Inflammatory macrophage treated with lipopolysaccharide for 4 hours (primary cell): ENCODE measurements at places on chromosomes 16 and 17.

GRCh38 chr17:69485251-69485661, 70.8 kb downstream of the MAP2K6 start:
- DNase-seq = peak; percentile 72

DNA sequence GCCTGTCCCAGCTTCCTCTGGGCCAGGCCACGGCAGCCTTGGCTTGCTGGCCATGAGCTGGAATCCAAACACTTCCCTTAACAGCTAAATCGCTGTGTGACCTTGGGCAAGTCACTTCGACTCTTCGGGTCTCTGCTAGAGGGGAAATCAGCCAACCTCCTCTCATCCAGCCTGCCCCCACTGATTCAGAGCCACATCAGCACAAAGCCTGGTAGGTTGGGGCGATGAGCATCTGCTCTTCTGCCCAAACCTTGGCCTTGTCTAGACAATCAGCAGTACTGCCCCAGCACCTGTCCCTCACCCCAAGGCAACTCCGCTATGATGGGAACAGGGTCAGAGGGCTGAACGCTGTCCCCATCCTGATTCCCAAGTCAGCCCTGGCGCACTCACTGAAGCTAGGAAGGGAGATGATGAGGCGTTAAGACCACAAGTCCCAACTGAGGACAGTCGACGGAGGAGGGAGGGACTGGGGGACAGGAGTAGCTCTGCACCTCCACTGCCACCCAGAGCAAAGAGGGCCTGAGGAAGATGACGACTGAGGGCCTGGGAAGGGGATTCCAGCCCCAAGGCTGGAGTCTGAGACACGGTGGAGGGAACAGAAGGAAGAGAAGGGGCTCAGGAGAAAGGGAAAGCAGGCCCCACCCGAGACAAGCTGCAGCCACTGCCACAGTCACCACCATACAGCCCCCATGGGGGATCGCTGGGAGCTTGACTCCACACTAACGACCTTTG, 1.3 kb downstream of the CLUH start:
- peak; percentile 7 for DNase-seq

- DNase-seq = peak; percentile 96
These were observed 271.4 kb downstream of the MAF start for GRCh38 chr16:79329166-79329521.

GRCh38 chr16:87757841-87758426, 7.9 kb downstream of the KLHDC4 start:
- DNase-seq = no peak

DNA sequence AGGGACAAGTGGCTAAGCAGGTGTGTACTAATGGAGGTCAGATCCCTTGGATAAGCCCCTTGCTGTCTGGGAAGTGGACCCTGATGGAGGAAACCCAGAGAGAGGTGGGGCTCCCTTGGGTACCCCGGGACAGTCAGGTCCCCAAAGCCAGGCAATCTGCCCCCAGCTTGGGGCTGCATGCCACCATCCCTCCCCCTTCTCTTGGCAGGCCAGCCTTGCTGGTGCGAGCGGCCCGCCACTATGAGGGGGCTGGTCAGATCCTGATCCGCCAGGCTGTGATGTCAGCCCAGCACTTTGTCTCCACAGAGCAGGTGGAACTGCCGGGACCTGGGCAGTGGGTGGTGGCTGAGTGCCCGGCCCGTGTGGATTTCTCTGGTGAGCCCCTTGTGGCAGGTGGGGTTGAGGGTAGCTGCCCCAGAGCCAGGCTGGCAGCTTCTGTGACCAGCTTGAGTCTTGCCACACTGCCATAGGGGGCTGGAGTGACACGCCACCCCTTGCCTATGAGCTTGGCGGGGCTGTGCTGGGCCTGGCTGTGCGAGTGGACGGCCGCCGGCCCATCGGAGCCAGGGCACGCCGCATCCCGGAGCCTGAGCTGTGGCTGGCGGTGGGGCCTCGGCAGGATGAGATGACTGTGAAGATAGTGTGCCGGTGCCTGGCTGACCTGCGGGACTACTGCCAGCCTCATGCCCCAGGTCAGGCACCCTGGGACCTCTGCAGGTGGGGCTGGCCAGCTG, 20.1 kb downstream of the FCSK start:
- no peak for DNase-seq

GRCh38 chr16:85302018-85302847, 190.0 kb upstream of the CIBAR2 start:
- no peak for DNase-seq

DNA sequence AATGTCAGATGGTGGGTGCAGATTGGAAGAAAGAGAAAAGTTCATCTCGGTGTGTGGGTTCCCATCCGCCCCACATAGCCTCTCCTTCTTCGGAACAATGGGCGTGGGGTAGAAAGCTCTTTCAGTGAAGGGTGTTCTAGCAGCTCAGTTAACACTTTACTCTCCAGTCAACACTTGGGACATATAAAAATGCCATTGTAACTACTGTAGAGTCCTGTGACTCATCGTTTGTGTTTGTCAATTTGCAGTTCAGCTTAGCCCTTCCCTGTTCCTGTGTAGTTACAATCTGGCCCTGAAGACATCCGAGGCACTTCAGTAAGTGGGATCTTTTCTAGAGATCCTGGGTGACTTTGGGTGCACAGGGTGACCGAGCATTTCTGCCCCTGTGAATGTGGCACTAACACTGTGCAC, 11.5 kb upstream of the CLEC18C start:
- no peak for DNase-seq

GRCh38 chr16:58225965-58226602, 28.2 kb upstream of the CSNK2A2 start:
- no peak for DNase-seq

GRCh38 chr17:48391444-48391843, 38.6 kb downstream of the SKAP1 start:
- no peak for DNase-seq

- no peak for DNase-seq
These were observed 20.1 kb upstream of the APRT start for GRCh38 chr16:88831838-88832237.

DNA sequence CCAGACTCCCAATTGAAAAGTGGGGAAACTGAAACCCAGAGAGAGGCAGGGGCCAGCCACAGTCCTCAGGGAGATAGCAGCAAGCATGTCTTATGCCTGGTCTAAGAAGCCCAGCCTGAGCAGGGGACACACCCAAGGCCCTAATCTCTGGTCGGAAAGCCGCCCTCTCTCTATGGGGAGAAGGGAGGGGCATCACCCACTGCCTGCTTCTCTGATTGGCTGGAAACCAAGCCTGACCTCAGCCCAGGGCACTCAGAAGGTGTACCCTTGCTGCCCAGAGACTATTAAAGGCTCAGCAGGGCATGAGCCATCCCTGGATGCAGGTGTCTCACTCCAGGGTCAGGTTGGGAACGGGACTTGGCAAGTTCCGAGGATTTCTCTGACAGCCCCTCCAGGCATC, 5.7 kb upstream of the KRT13 start:
- DNase-seq = no peak

DNA sequence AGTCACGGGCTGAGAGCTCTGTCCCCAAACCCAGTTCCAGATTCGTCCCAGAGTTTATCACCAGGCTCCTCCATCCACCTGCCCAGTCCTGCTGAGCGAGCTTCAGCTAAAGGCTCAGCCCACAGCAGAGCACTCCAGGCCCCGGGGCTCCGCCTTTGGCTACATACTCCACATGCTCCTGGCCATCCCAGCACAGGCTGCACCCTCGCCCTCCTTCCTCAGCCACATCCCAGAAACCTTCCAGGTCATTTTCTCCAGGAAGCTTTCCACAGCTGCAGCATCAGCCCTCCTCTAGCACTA, 4.7 kb upstream of the CD2BP2 start:
- DNase-seq = no peak

GRCh38 chr17:77874303-77875050, 84.0 kb upstream of the TNRC6C start:
- no peak for DNase-seq

- DNase-seq = peak; percentile 29
These were observed 18.2 kb downstream of the SRP68 start for GRCh38 chr17:76054112-76054476.

GRCh38 chr17:28071179-28071578, 28.7 kb downstream of the NLK start:
- no peak for DNase-seq

DNA sequence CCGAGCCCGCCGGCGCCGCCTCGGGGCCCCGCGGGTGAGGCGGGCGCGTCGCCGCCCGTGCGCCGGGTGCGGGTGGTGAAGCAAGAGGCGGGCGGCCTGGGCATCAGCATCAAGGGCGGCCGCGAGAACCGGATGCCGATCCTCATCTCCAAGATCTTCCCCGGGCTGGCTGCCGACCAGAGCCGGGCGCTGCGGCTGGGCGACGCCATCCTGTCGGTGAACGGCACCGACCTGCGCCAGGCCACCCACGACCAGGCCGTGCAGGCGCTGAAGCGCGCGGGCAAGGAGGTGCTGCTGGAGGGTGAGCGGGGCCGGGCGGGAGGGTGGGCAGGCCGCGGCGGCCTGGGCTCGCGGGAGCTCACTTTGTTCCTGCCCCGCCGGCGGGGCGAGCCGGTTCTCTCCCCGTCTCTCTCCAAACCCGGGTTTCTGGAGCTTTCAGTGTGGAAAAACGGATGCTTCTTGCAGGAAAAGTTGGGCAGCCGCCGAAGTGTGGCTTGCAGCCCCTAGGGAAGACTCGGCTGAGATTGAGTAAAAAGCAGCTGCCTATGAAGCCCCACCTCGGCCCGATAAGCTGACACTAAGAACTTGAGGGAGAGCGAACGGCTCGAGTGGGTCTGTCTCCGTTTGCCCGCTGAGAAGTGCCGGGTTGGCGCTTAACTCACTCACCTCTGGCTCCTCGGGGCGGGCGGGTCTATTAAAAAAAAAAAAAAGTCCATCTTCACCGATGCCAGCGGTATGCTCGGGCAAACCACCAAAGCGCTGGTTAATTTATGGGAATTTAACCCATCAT, 677 bp downstream of the SNTB2 start:
- DNase-seq = peak; percentile 39

GRCh38 chr16:81817296-81817695, 38.2 kb downstream of the PLCG2 start:
- DNase-seq = no peak

- no peak for DNase-seq
These were observed 131.1 kb downstream of the AXIN2 start for GRCh38 chr17:65430209-65430833.
